EH (cell line): ENCODE measurements at places on chromosomes 5 and 9.

DNA sequence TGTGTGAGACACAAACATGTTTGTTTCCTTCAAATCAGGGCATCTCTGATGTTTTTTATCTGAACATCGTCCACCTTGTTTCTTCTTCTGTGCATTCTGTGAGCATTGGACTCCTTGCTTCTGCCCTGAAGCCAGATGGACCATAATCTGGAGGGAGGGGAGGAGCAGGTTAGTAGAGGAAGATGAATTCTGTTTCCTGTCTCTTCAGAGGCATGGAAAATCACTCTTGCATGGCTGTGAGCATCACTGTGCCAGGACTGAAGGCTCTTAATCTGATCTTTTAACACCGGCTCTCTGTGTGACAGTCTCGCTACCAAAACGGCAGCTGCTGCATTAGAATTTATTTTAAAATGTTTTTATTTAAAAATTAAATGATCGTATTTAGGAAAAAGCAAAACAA lies 43.3 kb downstream of the TLE4 start:
- no peak for DNase-seq

DNA sequence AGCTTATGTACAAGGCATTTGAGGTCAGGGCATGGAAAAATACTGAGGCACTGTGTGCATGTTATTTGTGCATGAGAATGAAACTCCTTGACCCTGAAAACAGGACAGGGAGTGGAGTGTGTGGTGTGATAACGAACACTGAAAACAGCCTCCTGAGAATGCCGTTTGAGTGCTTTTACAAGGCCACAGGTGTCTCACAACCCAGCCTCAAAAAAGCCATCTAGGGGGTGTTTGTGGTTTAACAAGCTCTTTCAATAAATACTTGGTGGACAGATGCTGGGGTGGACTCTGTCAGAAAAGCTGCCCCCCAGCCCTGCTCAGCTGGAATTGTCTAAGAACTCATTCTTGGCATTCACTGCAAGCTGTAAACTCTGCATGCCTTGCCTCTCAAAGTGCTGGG lies 94.0 kb upstream of the SLC25A48 start:
- no peak for DNase-seq

DNA sequence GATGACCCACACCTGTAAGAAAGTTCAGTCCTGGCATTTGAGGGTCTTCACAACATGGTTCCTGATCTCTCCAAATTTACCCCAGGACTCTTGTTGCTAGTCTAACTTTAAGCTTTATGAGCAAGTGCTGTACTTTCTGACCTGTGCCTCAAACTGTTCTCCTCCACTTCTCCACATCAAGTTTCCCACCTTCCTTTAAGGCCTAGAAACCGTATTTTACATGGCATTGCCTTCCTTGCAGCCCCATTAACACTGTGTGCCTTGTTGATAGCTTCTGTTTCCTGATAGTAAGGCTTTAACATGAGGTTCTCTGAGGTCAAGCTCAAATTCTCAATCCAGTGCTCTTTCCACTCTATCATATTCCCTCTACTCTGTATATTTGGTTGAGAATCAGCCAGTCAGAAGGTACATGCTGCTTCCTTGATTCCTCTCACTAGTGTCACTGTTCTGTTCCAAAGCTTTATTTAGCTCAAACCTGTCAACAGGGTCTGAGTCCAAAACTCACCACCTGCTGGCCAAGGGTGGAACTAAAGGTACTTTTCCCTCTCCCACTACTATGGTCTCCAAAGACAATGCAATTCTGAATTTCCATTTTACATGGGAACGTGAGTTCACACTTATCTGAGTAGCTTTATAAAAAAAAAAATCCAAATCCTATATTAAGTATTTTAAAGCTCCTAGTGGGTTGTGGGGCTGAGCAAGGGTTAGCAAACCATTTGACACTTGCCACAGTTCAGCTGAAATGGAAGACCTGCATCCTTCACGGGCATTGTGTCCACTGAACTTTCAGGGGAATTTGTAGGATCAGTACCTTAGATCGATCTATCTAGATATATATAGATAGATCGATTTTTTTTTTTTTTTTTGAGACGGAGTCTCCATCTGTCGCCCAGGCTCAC lies 21.1 kb downstream of the VCP start:
- peak; percentile 58 for DNase-seq

DNA sequence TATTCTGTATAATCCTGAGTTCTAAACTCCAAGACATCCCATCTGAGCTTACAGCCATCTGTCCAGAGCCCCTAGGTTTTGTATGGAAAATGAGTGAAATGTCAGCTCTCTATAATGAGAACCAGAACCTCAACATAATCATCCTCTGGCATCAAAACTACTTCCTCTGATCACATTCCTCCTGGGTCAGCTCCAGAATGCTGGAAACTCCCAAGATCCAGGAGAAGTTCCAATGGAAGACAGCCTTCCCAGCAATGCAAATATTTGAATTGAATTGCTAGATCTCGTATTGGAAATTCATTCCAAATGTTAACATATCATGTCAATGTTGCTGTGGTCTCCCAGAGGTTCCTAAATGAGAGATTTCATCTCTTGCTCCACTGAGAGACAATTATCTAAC lies 23.8 kb downstream of the C9 start:
- no peak for DNase-seq
